Activated T-helper 2 cell treated with anti-CD3 and anti-CD28 coated beads, Interferon-gamma antibody, Interleukin-2, Interleukin-4, amounts not matched to agents 10 μg/mL and 5 μg/mL and 100 μg/mL, durations not matched to agents 14 hours and 24 hours and 36 hours (primary cell): ENCODE measurements at places on chromosomes 6 and 20. TPM values are rescaled to one million over a fixed set of nuclear protein-coding genes. Genes with fewer than 3 reads are reported as not detected.

- DNase-seq, result no peak
Observed at GRCh38 chr6:897528-898207, 204.7 kb upstream of the EXOC2 start.

DNA sequence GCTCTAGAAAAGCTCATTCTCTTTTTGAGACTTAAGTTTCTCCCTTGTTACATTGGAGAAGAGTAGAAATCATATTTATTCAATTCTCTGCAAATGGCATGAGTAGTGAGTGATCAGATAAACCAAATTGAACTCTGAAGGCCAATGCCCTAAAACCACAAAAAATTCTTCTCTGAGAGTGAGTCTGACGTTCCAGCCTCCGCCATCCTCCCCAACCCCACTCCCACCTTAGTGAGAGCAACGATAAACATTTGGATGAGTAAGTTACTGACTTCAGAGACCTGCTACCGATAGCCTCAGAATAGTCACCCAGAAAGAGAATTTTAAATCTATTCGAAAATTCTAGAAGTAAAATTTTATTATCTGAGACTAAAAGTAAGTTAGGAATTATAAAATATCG, 94.6 kb downstream of the TFAP2A start:
- no peak for DNase-seq

The MROH8 gene
- total RNA-seq, result 1.1 and 1.3 TPM in 2 replicates

DNA sequence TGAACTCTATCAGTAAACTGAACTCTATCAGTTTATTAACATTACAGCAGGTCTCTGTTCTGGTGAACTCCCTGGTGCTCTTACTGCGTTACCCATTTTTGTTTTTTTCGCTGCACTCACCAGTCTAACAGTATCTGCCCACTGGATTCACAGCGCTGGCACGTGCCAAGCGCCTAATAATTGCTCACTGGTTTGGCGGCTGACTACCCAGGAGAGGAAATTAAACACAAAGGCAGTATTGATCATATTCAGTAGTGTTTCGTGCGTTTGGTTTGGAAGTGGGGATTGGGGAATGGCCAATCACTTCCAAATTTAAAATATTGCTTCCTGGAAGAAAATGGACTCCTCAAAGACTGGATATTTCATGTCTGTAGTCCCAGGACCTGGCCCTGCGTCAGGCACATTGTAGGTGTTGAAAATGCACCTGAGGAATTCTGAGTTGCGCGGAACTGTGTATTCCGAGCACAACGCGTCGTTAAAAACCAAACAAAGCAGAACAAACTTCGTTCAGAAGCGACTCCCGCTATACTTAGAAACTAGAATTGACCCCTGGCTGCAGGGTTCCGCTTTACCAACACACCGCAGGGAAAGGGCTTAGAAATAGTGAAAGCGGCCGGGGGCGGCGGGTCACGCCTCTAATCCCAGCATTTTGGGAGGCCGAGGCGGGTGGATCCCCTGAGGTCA, 1.1 kb upstream of the RPS12 start:
- peak; percentile 30 for DNase-seq

GRCh38 chr20:39874049-39874893, 814.8 kb downstream of the MAFB start:
- DNase-seq, result peak; percentile 9

The CST3 gene
- total RNA-seq, result 0.82 and 1.5 TPM in 2 replicates

DNA sequence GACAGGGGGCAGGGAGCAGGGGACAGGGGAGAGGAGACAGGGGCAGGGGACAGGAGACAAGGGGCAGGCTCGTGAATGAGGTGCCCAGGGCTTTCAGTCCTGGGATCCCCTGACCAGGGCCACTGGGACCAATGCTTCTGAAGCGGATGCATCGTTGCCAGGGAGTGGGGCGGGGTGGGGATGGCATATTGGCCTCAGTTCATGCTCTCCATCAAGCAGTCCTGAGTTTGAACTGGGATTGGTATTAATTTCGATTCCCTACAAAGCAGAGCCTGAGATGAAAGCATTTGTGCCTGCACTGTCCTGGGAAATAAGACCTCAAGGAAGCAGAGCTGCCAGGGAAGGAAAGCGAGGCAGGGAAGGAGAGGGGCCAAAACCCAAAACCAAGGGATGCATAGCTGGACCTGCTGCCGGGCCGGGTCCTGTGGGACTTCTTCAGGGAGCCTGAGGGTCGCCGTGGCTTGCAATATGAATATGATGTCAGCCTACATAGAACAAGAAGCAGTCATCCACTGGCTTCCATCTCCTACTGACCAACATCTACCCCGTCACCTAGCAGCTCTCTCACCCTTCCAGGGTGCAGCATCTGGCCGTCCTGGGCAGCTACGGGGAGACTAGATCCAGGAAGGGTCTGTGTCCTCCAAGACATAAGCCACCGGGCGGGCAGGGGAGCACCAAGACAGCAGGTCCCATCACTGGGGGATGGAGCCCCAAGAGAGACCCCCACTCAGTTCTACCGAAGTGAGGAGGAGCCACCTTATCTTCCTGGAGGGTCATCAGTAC, 233.3 kb downstream of the SYNDIG1 start:
- no peak for DNase-seq

DNA sequence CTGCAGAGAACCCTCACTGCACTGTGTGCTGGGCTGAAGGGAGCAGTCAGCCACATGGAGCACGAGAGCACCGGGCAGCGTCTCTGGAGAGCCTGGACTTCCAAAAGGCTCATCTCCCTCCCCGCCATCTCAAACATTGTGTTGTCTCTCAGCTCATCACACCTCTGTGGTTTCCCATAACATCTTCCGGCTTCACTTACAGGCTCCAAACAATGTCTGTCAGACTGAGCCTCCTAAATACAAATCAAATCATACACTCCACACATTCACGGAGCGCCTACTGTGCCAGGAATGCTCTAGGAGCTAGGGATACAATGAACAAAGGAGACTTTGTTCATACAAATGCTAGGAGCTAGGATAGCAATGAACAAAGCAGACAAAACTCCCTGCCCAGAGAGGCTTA, 398.0 kb downstream of the RNGTT start:
- DNase-seq, result no peak

The DEFB124 gene
- not detected in 2 replicates for total RNA-seq

- DNase-seq, result no peak
Observed at GRCh38 chr6:41437604-41438003, 102.2 kb downstream of the NCR2 start.

The C20orf202 gene
- total RNA-seq, result not detected in 2 replicates

DNA sequence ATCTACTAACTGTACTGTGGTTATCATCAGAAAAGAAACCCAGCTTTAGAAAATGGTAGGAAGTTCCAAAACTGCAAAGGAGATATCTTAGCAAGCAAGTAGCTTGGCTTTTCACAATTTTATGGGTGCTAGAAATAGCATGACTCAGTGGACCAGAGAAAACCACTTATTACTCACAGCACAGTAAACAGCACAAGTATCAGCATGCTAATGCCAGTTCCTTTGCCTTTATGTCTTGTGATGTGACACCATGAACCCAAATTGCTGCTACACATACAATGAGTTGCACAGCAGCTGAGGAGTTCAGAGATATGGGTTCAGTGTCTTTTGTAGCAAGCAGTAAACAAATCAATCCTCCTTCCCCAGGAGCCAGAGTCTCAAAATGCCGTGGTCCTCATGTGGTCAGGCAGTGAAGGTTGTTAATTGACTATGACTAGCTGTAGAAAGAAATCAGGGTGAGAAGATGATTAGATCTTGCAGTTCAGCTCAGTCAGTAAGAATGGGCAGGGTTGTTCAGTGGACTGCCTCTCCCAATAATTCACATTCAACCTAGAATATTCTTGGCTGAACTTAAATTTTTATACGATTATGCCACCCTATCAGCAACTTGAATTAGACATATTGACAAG, 73.3 kb downstream of the OPRM1 start:
- DNase-seq, result no peak

GRCh38 chr20:53550280-53551187, 43.1 kb downstream of the ZNF217 start:
- no peak for DNase-seq

The GRM4 gene
- total RNA-seq, result not detected in 2 replicates

GRCh38 chr6:98576791-98577190, 257.6 kb upstream of the POU3F2 start:
- DNase-seq, result no peak
